ENCODE measurements at places on chromosomes 6 and 20.

DNA sequence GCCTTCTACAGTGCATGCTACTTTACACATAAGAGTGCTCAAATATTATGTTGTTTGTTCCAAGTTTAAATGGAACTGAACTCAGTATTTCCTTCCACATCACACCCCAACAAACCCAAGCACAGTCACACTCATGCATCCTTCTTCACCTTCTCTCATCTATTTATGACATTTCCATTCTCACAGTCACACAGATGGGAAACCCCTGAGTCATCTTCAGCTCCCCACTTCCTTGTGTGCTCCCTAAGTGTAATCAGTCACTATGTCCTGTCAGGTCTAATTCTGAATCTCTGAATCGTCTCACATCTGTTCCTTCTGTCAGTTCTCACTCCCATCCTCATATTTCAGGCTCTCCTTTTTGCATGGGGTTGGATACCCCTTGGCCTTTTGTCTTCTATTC is 96.0 kb downstream of the RIMS1 start:
- DNase-seq: peak; percentile 72

DNA sequence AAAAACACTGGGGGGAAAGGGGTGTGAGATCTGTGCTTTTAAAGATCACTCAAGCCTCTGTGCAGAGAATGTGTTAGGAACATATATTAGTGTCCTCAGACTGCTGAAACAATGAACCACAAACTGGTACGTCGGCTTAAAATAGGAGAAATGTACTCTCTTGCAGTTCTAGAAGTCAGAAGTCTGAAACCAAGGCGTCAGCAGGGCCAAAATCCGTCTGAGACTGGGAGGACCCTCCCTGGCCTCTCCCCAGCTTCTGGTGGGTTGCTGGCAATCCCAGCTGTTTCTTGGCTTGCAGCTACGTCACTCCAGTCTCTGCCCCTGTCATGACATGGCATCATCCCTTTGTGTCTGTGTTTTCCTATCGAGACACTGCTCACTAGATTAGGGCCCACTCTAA is 3.9 kb downstream of the CDH26 start:
- no peak for DNase-seq

DNA sequence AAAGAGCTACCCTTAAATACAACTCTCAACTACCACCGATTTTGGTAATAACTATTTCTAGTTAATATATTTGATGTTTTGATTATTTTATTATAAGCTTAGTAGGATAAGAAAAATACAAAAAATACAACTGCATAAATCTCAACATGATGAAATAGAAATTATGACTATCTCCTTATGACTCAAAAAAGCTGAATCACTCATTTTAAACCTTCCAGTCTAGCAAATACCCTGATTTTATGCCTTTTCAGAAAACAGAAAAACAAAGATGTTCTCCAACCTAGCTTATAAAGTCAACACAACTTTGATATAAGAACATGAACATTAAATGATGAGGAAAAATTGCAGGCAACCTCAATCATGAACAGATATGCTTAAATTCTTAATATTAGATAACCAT is 40.2 kb upstream of the DSE start:
- peak; percentile 34 for DNase-seq

GRCh38 chr6:130937942-130938604 is 110.9 kb downstream of the SMLR1 start:
- no peak for DNase-seq

GRCh38 chr20:21291026-21291425 is 12.1 kb upstream of the XRN2 start:
- no peak for DNase-seq

- DNase-seq: no peak
Measured at GRCh38 chr6:128156321-128157111, 255.7 kb upstream of the THEMIS start.

DNA sequence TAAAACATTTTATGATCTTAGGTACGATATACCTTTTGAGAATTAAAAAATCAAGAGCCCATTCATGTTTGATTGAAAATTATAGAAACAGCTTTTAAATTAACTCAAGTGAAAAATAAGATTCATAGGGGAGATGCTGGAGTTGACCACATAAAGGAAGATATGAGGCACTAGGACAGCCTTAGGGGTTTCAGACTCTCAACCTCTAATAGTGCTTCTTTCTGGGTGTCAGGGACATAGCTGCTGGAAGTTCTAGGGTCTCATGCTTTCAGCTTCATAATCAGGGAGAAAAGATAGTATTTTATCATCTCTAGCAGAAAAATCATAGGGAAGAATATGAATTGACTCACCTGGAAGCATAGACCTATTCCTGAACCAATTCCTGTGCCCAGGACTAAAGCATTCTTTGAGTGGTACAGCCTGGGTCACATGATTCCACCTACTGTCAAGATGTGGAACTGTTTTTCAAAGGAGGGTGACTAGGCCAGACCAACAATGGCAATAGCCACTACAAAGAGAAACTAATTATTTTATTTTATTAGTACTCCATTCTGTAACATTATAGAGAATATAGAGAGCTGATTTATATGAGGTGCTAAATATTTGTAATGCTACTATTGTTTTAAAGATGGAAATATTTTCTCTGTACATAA is 27.8 kb upstream of the CENPW start:
- peak; percentile 53 for DNase-seq

DNA sequence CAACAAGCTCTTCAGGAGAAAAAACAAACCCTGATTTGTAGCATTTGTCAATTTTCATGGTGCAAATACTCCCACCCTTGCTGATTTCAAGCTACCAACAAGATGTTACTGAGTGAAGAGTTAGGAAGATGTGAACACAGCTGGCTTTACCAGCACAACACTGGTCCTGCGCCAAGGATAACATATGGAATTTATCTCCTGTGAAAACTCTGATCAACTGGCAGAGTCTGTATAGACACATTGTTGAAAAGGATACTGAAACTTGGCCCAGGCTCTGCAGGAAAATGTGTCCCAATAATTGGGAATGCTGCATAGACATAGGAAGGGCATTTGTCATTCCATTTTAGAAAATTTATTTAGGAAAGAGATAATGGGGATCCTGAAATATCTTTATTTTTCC is 29.0 kb downstream of the OTOR start:
- DNase-seq: no peak

GRCh38 chr6:132693478-132693877 is 20.4 kb downstream of the VNN1 start:
- no peak for DNase-seq

GRCh38 chr20:59745201-59745600 is 140.9 kb downstream of the PHACTR3 start:
- DNase-seq: no peak

DNA sequence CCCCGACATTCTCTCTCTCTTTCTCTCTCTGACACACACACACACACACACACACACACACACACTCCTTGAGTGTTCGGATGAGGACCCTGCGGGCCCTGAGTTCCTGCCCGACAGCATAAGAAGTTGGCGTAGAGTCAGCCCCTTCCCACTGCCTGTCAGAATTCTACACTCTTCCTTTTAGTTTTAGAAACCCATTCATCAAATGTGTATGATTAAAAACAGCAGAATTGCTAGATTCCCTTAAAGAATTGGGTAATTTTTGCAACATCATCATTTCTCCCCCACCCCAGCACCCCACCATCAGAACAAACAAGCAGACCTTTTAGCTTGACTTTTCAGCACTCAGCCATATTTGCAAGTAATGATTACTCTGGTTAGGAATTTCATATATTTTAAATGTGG is 322.8 kb downstream of the FARS2 start:
- DNase-seq: no peak

DNA sequence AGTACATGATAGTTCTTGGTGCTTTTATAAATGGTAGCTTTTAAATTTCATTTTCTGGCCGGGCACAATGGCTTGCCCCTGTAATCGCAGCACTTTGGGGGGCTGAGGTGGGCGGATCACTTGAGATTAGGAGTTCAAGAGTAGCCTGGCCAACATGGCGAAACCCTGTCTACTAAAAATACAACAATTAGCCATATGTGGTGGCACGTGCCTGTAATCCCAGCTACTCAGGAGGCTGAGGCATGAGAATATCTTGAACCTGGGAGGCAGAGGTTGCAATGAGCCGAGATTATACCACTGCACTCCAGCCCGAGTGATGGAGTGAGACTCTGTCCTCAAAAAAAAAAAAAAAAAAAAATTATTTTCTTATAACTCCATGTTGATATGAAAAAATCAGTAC is 36.0 kb downstream of the LRRN4 start:
- no peak for DNase-seq

DNA sequence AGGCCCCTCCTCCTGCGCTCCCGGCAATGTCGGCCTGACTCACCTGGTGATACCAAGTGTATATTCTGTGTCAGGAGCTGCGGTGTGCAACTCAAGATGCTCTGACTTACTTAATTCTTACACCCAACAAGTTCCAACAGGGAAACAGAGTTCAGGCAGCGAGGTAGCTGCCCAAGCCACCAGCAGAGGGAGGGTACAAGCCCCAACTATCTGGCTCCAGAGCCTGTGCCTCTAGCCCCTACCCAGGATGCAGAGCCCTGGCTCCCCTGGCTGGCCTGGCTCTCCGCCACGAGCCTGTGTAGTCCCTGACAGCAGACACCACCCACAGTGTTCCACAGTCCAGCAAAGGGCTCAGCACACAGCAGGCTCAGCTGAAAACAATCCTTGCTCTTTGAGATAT is 34.9 kb downstream of the C20orf203 start:
- DNase-seq: peak; percentile 93

DNA sequence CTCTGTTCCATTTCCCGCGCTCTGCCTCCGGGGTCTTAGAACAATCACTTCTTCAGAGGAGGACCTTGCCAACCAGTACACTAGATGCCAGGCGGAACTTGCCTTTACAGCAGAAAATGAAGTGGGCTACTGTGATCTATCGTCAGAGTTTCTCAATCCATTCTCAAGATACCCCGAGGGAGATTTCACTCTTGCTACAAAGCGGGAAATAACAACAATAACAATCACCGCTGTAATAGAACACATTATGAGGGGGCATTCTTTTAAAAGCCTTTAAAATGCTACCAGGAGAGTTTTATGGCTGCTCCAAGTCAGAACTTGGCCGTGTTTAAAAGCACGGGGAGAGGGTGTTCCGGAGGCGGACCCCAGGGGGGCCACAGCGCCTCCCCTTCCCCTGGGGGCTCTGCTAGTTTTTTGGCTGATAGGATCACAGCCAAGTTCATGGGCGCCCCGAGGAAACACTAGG is 617.0 kb upstream of the AGPAT4 start:
- no peak for DNase-seq

DNA sequence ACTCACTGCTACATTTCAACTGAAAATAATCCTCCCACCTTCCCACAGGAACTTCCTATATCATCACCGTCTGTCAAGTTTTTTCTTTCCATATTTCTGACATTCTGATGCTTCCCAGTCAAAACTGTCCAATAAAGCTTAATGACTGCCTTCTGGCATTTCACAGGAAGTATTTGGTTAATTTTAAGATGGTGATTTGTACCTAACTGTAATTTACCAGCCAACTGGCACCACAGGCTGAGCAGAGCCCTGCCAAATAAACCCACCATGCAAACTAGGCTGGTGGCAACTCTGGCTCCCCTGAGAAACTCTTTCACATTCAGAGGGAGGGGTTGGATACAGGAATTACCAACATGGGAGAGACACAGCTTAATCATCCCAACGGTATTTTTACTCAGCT is 50.0 kb downstream of the KLHL32 start:
- no peak for DNase-seq

GRCh38 chr6:157635388-157636244 is 187.4 kb upstream of the SNX9 start:
- peak; percentile 70 for DNase-seq

DNA sequence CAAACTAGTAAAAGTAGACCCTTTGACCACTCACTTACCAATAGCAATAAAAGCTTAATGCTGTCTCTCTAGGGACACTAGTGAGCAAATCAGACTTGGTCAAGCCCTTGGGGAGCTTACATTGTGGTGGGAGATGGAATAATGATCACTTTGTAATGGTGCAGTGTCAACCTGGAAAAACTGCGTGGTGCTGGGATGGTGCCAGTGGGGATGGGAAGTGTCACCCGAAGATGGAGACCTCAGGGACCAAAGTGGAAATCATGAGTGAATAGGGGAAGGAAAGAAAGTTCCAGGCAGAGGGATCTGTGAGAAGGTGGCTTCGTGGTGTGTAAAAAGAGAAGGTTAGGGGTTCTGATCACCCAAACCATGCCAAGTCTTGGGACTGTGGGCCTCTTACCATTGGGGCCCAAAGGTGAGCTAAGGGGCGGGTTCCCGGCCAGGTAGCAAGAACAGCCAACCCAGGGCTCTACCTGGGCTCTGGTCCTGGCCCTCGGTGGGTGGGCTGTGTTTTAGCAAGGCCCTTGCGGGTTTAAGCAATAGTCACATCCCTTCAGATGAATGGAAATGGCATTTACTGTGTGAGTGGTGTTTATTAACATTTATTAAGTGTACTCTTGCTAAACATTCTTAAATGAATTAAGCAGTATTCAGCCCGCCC is 15.5 kb downstream of the DYNLRB1 start:
- DNase-seq: no peak

DNA sequence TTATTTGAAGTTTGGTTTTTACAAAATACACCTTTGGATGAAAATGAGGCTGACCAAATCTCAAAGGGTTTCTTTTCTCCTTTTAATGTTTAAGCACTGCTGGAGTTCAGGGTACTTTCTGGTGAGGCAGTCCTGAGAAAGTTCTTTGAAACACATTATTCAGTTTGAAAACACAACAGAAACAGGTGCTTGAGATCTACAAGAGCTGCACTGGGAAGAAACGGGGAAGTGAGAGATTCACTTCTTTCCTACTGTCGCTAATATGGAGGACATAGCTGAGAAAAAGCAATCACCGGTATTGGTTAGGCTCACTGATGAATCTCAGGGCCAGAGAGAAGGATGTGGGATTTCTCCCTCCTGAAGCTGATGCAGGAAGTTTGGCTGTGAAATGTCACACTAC is 22.9 kb upstream of the TMEM170B start:
- DNase-seq: no peak

- no peak for DNase-seq
Measured at GRCh38 chr6:145119081-145119480, 616.2 kb downstream of the EPM2A start.

DNA sequence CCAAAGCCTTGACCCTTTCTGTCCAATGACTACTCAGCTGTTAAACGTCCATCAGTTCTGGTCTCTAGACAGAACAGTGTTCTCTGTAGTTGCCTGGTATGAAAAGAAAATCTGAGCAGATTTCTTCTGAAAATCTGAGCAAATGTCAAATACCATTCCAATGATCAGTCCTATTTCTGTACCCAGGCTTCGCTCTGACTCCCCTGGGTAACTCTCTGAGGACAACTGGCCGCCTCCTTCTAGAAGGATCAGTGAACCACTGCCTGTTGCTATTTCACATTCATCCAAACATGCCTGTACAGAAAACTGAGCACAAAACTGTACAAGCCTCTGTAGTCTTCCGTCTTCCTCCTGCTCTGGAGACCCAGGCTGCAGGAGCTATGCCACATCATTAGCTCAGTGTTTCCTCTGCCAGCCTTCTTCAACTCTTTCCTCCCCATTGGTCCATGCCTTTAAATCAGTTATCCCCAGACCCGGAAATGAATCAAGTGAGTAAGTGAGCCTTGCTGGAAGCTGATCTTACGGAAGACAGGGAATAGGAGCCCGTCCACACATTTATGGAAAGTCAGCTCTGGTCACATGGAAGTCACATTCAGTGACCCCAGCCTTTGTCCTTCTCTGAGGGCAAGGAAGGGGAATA is 63.3 kb downstream of the DAAM2 start:
- DNase-seq: no peak
